Fibroblast of skin of right quadriceps (primary cell): ENCODE measurements at places on chromosomes 13 and 19.
A peak's percentile ranks its signal among the peaks of the same experiment; 100 is the strongest.

- DNase-seq: no peak
These were observed 29.4 kb downstream of the DNM2 start for GRCh38 chr19:10747271-10747670.

GRCh38 chr19:53538378-53539109, 599 bp downstream of the ZNF331 start:
- no peak for DNase-seq

- DNase-seq: no peak
These were observed 40.4 kb downstream of the MLLT1 start for GRCh38 chr19:6239401-6239844.

GRCh38 chr13:48096670-48097069, 1.8 kb upstream of the MED4 start:
- DNase-seq: no peak

DNA sequence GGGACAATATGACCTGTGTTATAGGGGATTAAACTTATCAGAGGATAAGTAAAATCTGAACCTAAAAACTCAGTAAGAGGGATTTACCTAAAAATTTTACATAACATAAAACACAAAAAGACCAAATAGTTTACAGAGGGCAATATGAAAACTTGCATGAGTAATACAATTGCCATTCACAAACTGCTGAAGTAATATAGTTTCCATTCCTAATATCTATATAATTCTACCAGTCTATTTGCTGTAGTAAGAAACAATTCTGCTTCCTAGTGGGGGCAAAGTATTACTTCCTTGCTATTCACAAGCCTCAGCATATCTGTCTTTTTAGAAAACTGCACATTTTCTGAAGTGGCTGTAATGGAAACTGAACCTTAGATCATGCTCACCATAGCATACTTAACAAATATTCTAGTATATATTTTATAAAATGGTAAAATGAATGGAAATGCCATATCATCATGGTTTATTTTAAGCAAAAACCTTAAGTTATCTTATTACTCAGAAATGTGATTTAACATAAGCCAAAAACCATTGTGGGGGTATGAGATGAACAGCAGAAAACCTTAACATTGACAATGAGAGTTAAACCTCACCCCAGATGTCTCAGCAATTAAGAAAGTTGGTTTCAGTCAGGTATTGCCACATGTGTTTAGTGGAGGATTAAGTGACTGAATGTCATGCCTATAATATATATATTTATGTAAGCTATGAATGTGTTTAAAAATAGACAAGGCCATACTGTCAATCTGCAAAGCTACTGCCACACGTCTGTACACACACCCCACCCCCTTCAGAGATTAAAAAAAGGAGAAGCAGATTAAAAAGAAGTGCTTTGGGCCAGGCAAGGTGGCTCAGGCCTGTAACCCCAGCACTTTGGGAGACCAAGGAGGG, 136.8 kb downstream of the MIPEP start:
- peak; percentile 23 for DNase-seq

GRCh38 chr13:77563111-77563510, 27.6 kb downstream of the SCEL start:
- peak; percentile 6 for DNase-seq

- DNase-seq: no peak
These were observed 50.8 kb upstream of the HTR2A start for GRCh38 chr13:46947425-46948191.
